MG63 (cell line): ENCODE measurements at places on chromosomes 16 and 17. TPM values are rescaled to one million over a fixed set of nuclear protein-coding genes. Genes with fewer than 3 reads are reported as not detected.

SMIM5 gene
- 0.69 TPM in 1 of 2 replicates, not detected in the other for total RNA-seq

WDR45B gene
- 110 and 119 TPM in 2 replicates for total RNA-seq

ORC6 gene
- 58.2 and 68.2 TPM in 2 replicates for total RNA-seq

GGT6 gene
- not detected in 2 replicates for total RNA-seq

UNC119 gene
- total RNA-seq = 20.8 and 36.4 TPM in 2 replicates

CD300LB gene
- total RNA-seq = not detected in 2 replicates

VWA3A gene
- total RNA-seq = not detected in 2 replicates

CTU2 gene
- 13.6 and 16.8 TPM in 2 replicates for total RNA-seq

NEUROD2 gene
- not detected in 2 replicates for total RNA-seq

ABCA10 gene
- total RNA-seq = 0.07 and 0.59 TPM in 2 replicates

NTHL1 gene
- 57.1 and 74.7 TPM in 2 replicates for total RNA-seq

PRAC2 gene
- 5.0 TPM in 1 of 2 replicates, not detected in the other for total RNA-seq
